K562 (cell line): ENCODE measurements at places on chromosomes 2 and 18.
A peak's percentile ranks its signal among the peaks of the same experiment; 100 is the strongest.

DNA sequence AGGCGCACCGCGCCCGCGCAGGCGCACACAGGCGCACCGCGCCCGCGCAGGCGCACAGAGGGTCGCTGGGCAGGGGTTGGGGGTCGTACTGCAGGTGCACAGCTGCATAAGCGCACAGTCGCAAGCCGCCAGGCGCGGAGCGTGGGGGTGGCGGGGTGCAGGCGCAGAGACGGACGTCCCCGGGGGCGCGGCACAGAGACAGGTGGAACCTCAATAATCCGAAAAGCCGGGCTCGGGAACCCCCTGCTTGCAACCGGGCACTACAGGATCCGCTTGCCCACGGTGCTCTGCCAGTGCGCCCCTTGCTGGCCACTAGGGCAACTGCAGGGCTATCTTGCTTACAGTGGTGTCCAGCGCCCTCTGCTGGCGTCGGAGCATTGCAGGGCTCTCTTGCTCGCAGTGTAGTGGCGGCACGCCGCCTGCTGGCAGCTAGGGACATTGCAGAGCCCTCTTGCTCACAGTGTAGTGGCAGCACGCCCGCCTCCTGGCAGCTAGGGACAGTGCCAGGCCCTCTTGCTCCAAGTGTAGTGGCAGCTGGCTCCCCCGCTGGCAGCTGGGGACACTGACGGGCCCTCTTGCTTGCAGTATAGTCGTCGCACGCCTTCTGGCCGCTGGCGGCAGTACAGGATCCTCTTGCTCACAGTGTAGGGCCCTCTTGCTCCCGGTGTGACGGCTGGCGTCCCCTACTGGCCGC is 34.9 kb downstream of the FAM110C start:
- DNase-seq: peak; percentile 18

DNA sequence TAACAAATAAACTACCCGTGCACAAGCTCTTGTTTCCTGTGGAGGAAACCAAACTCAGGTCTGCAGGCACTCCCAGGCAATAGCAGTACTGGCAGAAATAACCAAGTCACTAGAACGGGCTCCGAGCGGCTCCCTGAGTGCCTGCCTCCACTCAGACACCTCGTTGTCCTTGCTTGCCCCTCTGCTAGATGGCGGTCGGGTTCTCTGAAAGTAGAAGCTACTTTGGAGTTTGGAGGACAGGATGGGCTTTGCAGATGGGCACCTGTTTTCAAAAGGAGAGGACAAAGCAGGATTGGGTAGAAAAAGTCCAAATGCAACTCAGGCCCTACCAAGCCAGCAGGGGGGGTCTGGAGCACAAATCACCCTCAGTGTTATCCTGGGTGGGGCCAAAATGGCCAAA is 136.4 kb downstream of the LRRC30 start:
- no peak for DNase-seq

DNA sequence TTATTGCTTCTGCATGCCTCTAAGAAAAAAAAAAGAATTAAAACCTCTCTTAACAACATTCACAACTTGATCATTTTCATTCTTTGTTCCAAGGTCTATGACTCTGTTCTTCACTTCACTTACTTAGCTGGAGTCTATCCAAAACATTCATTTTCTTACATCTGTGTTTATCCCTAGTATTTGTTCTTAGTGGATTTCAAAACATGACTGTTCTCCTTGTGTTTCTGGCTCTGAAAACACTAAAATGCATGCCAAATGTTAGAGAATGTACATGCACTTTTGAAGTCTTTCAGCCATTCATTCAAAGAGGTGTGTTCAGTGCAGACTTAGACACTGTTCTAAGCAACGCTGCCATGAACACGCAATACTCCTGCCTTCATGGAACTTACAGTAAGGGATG is 138.8 kb downstream of the CNTNAP5 start:
- no peak for DNase-seq

DNA sequence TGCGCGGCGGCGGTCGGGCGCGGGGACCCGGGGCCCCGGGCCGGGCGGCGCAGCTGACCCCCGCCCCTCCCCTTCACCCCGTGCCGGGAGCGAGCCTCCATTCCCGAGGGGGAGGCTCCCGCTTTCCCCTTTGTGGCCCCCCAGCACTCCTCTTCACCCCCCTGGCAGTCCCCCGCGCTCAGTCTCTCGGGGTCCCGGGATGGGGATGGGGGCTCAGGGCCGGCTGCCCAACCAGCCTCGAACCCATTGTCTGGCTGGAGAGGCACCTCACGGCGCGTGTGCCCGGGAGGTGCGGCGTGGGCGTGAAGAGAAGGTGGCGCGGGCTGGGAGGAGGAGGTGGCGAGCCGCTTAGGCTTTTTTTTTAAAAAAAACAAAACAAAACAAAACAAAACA is 748 bp downstream of the FMNL2 start:
- peak; percentile 14 for DNase-seq

DNA sequence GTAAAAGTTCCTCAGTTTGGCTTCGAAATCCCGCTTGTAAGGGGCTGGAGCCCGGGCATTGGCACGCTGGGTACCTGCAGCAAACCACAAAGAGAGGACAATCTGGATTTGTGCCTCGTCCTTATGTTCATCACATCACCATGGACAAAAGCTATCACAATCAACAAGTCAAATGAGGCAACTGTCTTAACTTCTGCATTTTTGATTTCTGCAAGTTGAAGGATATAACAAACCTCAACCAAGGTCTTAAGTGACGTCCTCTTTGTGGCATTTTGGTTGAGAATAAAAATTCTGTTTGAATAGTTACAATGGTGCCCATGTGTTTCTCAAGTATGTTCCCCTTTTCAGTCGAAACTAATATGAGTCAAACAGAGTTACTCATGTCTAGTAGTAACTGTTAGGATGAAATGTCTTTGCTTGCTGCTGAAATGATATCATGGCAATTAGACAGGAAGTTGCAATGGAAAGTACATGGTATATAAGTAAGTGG is 70.8 kb upstream of the STK17B start:
- DNase-seq: no peak

DNA sequence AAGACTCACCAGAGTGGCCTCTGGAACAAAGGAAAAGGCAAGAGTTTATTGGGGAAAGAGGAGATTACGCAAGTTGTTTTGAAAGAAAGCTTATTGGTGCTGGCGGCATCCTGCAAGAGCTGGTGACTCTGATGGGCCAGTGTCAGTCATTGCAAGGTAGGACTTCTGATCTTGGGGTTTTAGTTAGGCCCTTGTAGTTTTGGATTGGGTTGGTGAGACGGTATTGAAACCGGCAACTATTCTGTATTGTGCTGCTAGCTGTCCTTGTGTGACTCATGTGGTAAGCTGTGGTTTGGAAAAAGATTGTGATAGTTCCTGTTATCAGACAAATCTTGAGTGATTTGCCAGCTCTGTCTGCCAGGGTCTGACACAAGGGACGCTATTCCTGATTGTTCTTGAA is 159.1 kb upstream of the PIEZO2 start:
- no peak for DNase-seq

DNA sequence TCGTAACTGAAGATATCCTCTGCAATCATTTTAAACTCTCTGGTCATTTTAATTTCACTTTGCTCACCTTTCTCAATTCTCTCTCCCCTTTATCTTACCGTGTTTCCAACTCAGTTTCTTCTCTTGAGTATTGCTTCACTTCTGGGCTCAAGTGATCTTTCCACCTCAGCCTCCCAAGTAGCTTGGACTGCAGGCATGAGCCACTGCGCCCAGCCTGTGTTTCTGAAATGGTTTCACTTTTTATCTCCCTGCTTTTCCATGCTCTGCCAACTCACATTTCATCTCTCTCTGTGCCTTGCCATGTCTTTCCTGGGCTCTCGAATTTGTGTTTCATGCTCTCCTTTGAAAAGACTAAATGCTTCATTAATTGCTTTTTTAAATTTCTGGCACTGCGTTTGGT is 30.5 kb upstream of the TMEM131 start:
- DNase-seq: no peak

DNA sequence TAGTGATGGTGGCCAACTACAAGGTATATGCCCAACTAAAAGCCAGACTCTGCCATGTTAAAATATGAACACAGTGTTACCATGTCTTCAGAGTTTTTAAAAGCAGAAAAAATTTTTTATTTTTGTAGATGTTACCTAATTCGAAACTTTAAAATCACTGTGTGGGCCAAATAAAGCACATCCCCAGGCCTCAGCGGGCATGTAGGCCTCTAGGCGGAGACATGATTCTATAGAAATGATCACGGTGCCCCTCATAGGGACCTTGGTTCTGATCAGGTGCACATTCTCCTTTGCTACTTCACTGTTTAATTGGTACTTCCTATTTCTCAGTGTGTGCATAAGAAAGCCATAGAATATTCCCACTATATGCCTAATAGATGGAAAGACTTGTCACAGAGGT is 349.2 kb downstream of the XIRP2 start:
- no peak for DNase-seq

DNA sequence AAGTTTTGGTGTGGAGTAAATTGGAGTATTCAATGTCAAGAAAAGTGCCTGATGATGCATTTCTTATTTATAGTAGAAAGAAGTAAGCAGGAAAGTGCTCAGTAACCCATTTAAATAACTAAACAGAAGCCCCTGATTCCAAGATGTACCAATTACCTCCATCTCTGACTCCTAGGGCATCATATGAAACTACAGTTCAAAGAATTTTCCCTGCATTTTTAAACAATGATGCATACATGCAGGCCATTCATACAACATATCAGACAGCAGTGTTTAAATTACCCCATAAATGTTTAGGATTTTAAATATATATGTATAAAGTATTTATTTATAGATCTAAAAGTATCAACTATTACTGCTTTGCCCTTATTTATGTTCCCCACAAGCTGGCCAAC is 36.2 kb downstream of the FTCDNL1 start:
- no peak for DNase-seq

DNA sequence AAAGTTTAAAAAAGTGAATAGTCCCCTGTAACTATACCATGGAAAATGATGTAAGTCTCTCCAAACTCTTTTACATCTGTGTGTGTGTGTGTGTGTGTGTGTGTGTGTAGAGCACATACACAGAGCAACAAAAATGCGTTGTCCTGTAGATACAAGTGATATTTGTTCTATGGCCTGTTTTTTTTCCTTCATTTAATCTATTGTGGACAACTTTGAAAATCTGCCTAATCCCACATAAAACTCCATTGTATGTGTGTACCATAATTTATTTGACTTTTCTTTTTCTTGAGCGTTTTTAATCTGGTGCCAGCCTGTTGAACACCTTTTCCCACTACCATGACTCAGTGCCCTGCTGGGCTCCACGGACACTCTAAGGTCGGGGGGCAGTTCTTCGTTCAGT is 52.3 kb upstream of the ELOA2 start:
- no peak for DNase-seq

DNA sequence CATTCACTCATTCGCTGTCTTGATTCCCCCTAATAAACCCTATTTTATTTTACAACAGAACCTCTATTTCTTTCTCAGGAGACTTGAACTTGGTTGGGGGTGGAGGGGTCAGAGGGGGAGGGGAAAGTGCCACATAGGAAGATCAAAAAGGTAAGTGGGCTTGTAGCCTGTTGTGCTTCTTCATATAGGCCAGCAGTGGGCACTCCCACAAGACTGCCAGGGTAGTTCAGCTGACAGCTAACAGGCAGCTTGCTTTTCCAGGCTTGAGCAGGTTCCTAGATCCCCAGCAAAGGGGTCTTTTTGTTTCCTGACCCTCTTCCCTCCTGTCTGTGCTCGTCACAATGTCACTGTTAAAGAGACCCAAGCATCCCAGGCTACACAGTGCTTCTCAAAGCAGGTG is 829 bp upstream of the KIAA2012 start:
- DNase-seq: no peak

DNA sequence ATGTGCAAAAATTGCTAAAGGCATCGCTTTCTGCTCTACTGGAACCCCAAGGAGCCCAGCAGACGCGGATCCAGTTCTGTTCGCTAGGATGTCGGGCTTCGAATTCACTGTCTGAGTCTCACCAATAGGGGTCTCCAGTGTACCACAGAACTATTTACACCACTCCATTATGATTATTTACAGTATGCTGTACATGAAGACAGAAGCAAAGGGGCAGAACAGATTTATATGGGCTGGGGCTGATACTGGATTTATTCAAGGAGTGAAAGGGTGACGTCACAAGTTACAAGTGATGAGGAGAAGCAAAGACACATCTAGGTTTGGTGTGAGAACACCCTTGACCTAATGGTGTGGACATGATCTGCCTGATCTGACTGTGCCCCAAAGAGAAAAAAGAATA is 185.3 kb upstream of the ATP5MC3 start:
- peak; percentile 66 for DNase-seq

GRCh38 chr2:120405759-120406099 is 59.8 kb downstream of the INHBB start:
- DNase-seq: no peak

DNA sequence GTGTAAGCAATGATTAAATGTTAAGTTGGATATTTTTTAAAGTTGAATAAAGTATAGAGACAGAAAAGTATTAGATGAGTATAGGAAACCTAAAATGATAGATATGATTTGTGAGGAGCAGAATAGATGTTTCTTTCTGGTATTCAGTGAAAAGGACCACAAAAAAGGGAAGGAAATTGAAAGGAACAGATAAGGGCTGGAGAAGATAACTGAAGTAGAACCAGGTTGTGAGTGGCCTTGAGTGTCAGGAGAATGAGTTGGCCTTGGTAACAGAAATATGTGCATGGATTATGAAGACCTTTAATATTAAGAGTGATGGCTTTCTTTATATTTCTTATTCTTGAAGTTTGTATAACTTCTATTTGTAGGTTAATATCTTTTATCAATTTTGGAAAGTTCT is 543.5 kb downstream of the METTL4 start:
- no peak for DNase-seq

DNA sequence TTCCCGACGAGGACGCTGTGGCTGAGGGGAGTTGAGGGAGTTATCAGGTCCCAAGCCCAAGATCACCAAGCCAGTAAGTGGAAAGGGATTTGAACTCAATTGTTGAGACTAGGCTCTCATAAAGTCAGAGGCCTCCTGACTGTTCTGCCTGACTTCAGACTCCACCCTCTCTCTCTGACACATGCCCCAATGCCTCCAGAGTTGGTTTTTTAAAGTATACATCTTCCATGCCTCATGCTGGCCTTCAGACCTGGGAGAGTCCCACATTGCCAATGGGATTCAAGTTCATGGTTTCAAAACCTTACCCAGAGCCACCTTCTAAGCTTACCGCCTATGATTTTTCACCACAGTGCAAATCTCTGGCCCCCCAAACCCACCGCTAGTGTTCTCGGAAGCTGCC is 100.8 kb downstream of the RTN4 start:
- no peak for DNase-seq

- DNase-seq: no peak
Measured at GRCh38 chr2:145748927-145749326, 1229.0 kb upstream of the ZEB2 start.

- no peak for DNase-seq
Measured at GRCh38 chr2:15645720-15646385, 54.2 kb downstream of the DDX1 start.

- no peak for DNase-seq
Measured at GRCh38 chr2:70768590-70769085, 638 bp upstream of the ADD2 start.

DNA sequence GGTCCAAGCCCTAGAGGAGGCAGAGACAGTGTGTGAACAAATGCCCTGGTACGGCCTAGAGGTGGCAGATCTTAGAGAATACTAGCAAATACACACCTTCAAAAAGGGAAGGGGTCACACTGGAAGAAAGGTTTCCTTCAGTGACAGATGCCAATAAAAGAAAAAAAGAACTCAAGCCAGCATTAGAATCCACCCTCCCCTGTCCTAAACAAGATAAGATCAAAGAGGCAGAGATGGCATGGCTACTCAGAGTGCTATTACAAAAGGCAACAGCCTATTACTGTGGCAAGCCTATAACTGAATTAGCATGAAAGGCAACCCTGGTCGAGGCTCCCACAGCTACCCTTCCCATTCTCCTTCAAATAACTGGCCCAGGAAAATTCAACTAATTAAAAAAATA is 69.6 kb downstream of the SMC6 start:
- DNase-seq: no peak

- DNase-seq: no peak
Measured at GRCh38 chr2:20629581-20630171, 21.2 kb downstream of the HS1BP3 start.
